ENCODE measurements at places on chromosomes 2 and 18.

- no peak for DNase-seq
These were observed 177.3 kb upstream of the SPOPL start for GRCh38 chr2:138324068-138324771.

DNA sequence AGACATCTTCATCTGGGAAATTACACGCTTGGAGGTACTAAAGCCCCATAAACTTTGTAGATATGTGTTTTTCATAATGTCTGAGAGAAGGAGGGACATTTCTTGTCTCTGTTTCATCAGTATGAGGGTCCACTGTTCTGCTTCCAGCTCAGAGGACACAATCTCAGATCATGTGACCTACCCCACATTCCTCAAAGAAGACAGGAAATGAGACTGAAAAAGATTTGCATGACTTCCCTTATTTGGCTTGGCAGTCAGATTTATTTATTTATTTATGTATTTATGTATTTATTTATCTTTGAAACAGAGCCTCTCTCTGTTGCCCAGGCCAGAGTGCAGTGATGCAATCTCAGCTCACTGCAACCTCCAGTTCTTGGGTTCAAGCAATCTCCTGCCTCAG lies 463.7 kb upstream of the RGPD4 start:
- DNase-seq = no peak

- DNase-seq = no peak
These were observed 3.2 kb upstream of the SERPINE2 start for GRCh38 chr2:224042191-224042696.

- no peak for DNase-seq
These were observed 776.1 kb upstream of the ID2 start for GRCh38 chr2:7905756-7906155.

DNA sequence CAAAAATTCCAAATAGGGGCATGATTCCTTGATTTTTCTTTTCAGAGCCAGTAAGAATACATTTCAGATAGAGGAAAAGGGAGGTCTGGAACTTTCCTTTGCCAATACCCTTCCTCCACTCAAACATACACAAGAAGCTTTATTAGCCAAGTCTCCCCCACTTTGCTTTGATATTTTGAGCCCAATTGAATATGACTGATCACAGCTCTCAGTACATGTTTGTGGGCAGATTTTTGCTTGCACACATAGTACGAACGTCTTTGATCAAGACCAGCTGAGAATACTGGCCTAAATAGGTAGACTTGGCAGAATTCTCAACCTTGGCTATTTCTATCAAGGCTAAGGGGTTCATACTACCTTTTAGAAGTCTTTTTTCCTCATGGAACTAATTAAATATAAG lies 148.8 kb upstream of the PGAP1 start:
- no peak for DNase-seq

- no peak for DNase-seq
These were observed 7.5 kb downstream of the PUM2 start for GRCh38 chr2:20343128-20343527.

- no peak for DNase-seq
These were observed 66.4 kb downstream of the USP34 start for GRCh38 chr2:61404438-61404837.

GRCh38 chr2:188269004-188269403 lies 22.7 kb upstream of the GULP1 start:
- DNase-seq = no peak

DNA sequence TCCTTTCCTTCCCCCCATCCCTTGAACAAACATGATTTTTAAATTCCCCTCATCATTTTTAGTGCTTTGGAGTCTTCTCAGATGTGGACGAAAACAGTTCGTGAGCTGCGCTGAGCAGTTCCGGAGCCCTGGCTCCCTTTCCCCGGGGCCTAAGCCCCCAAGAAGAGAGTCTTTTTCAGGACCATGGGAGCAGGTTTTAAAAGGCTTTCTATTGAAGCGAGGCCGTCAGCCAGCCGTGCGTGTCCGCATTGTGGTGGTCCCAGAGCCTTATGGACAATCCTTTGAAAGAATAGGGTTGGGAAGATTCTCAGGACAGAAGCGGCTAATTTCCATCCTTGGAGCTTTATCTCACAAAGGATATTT lies 290.7 kb downstream of the SOX11 start:
- no peak for DNase-seq

DNA sequence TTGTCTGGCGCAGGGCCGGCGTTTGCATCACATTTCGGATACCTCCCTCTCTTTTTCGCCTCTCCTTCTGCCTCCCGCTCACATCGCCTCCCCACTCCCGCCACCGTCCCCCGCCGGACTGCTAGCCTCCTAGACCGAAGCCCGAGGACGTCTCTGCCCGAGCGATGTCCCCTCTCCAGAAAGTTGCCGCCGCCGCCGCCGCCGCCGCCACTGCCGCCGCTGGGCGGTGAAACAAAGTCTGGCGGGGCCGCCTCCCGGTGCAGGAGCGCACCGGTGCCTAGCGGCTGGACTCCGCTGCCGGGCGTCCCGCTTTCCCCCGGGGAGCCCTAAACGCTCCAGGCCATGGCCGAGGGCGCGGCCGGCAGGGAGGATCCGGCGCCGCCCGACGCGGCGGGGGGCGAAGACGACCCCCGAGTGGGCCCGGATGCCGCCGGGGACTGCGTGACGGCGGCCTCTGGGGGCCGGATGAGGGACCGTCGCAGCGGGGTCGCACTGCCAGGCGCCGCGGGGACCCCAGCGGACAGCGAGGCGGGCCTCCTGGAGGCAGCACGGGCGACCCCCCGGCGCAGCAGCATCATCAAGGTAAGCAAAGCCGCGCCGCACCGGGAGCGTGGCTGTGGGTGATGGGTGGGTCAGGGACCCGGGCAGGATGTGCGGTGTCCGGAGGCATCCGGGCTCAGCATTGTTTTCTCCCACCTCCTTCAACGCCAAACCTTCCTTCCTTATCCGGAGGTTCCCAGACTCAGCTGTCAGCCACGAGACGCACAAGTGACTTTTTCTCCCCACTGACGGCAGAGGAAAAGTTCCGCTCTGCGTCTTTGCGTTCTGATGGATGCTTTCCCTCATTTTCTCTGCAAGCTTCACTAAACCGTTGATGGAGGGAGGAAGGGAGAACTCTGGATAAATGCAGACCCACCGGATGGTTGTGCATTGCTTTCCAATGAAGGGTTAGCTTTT lies 643 bp downstream of the PLCL1 start:
- DNase-seq = no peak

- no peak for DNase-seq
These were observed 263.3 kb upstream of the PKDCC start for GRCh38 chr2:41784496-41784895.

GRCh38 chr2:30663806-30664205 lies 143.4 kb downstream of the CAPN13 start:
- DNase-seq = no peak

DNA sequence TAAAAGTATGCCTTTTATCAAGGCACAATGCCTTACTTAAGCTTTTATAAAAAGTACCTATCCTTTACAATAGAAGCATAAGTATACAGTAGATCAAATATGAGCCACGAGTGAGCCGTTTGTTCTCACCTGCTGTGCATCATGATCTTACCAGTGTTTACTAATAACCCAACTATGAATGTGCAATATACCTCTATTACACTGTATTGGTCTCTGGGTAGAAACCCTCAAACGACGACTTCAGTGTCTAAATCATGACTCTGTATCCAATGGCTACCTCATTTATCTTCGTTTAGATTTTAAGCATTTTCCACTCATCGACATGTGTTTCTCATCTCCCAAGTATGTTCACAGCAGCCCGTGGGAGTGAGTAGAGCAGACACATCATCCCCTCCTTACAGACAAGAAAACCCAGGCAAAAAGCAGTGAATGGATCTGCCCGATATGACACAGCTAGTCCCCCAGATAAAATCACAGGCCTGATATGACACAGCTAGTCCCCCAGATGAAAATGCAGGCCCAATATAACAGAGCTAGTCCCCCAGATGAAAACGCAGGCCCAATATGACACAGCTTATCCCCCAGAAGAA lies 279.8 kb downstream of the TNS1 start:
- DNase-seq = no peak

DNA sequence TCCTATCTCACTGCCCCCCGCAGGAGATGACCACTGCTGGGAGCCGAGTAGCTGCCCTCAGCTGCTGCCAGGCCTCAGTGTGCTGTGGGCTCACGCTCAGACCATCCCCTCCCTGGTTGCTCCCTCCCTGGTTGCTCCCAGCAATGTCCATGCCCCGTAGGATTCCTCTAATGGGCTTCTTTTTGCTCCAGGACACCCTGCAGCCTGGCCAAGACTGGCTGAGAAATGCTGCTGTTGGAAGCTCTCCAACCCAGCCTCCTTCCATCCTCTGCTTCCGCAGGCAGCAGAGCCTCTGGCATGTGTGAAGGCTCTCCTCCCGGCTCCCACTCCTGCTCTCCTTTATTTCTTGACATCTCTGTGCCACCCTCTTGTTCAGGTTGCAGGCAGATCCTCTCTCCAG lies 48.6 kb downstream of the SOX11 start:
- DNase-seq = no peak

- DNase-seq = no peak
These were observed 49.3 kb downstream of the CIB4 start for GRCh38 chr2:26591619-26592505.

- no peak for DNase-seq
These were observed 7.4 kb downstream of the REEP1 start for GRCh38 chr2:86330001-86330400.

GRCh38 chr18:23260926-23261590 lies 125.8 kb downstream of the CABLES1 start:
- DNase-seq = no peak

DNA sequence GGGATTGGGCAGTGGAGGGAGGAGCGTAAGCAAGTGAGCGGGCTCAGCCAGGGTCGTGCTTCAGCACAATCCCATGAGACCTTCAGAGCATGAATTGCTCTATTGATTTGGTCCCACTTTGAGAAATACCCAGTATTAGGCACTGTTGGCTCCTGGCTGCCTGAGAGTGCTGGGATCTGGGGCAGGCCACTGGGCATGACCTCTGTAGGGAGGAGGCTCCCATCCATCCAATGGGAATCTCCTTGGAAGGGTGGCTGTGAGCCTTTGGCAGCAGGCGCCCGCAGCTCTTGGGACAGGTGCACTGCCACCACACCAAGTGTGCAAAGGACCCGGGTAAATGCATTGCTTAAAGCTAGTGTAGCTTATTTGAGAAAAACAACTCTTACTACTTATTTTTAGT lies 137.5 kb downstream of the LDLRAD4 start:
- DNase-seq = no peak

DNA sequence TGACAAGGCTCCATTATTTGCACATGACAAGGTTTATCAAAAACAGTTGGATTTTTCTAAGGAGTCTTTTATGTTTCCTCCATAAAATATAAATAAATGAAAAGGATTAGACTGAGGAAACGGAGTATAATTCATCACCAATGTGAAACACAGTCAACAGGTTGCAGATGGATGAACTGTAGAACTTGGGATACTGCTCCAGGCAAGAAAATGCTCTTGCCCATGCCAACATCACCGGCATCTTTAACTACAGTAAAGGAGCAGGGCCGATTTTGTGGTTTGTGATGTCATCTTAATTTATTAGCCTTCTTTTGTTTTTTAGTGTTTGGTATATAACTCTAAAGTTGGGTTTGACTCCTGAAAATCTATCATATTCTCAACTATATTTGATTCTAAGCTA lies 577.3 kb downstream of the EPHA4 start:
- DNase-seq = no peak

GRCh38 chr2:72081451-72081850 lies 66.2 kb downstream of the CYP26B1 start:
- no peak for DNase-seq

DNA sequence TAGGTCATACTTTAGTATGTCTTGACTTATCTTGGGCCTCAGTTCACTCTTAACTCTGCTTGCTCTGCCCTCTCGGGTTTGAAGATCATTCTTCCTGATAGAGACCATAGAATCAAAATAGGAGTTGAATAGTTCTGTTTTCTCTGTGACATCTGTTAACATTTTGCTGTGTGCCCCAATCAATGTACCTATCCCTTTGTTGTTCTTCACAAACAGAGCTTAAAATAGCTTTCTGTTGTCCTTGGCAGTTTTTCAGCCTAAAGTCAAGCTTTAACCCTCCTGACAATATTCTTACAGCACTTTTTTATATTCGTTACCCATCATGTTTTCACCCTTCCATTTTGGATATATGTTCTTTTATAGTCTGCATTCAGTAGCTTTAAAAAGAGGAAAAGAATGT lies 724.5 kb upstream of the FANCL start:
- DNase-seq = no peak

DNA sequence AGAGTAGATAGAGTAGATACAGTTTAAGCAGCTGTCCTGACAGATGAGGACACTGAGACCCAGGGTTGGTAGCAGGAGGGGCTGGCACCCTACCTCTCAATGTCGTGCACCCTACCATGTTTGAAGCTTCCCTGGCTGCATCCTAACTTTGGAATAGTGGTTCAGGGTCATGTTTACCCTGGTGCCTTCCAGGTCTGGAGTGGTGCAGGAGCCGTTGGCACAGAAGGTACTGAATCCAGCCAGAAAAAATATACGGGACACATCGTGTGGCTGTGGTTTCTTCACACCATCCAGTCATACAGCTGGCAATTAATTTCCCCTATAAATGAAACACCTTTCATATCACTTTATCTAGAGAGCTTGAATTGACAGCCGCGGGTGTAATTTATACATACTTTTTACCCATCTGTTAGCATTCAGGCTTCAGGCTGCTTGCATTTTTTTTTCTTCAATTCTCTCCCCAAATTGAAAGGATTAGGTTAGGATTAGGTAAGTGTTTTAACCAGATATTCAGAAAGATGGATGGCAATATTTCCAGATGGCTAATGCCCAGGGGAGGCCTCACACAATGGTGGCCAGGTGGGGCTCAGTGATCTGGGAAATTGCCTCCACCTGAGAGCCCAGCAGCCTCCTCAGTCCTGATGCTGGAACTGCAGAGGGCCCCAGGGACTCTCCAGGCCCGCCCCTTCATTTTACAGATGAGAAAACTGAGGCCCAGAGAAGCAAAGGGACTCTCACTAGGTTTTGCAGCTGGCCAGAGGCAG lies 127.0 kb downstream of the CELF4 start:
- DNase-seq = no peak

DNA sequence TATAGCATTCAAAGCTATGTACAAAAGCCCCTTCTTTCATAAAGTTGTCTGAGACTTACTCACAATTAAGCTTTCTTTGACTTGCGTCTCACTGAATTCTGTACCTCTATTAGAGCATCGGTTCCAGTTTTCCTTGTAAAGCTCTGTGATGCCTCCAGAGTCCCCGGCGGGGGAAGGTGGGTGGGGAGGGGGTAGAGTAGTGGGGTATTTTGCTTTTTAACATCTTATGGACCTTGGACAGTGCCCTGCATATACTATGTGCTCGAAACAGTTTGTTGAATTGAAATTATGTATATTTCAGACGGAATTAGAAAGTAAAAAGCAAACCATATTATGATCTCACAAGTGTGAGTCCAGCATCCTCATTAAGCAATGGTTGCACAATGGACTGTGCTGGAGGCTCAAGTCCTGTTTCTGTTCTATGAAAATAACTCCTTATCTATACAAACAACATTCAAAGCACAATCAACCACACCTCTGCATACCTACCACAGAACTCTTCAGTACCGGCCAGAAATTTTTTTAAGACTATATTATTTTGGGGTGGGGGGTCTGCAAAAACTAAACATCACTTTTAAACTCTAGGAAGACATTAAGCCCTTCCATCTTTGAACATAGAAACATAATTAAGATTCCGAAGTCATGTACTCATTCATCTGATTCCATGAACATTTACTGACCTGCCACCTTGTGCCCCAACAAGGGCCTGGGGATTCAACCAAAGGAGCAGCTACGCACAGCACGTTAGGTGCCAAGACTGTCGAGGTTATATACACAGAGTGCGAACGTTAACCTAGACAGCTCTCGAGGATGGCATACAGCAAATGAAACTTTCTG lies 908 bp downstream of the STAT1 start:
- DNase-seq = no peak
